Lung (tissue), 17 donors: ENCODE measurements at places on chromosomes 3 and 15.
A peak's percentile ranks its signal among the peaks of the same experiment; 100 is the strongest.

- DNase-seq: no peak
Observed at GRCh38 chr3:53062905-53063304, 17.0 kb upstream of the SFMBT1 start.

- no peak for DNase-seq
Observed at GRCh38 chr3:184058029-184058428, 5.2 kb downstream of the HTR3C start.

DNA sequence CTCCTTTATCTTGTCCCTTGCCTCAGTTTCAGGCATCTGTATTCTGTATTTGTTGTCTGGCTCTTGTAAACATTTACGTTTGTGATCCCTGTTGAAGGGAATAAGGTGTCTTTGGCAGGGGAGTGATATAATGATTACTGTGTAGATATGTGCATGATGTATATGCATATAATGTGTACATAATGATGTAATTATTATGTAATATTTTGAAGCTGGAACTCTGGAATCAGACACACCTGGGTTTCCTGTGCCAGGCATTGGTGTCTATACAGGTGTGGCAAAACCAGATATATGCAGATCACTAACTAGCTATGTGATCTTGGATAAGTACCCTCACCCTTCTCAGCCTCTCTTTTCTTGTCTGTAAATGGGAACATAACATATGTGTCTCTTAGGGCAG is 241.2 kb upstream of the FEZF2 start:
- no peak for DNase-seq

DNA sequence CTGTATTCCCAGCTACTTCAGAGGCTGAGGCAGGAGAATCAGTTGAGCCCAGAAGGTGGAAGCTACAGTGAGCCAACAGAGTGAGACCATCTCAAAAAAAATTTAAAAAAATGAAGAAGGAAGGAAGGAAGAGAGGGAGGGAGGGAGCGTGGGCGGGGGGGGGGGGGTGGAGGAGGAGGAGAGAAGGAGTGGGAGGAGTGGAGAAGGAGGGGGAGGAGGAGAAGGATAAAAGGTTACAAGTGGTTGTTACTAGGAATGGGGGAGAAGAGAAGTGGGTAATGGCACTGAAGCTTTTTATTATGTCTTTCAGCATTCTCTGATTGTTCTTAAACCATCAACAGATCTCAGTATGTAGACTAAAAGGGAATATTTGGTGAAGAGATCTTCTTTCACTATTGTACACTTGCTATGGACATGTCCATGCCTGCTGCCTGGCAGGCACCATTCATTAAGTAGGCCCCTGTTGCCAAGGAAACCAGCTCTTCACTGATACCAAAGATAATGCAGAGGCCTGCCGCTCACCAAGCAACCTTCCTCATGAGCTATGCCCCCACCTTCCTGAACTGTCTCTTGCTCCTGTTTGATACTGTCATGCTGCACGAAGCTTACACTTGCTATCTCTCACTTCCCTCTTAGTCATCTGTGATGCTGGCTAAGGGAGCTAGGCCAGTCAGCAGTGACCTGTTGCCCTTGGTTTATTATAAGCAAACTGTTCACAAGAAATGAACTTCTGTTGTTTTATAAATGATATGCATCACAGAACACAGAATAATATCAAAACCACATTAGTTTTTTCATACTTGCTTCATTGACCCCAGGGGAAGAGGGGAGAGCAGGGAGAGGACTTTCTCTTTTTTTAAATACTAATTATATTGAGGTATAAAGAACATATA is 23.1 kb downstream of the EPM2AIP1 start:
- peak; percentile 43 for DNase-seq

GRCh38 chr15:73685981-73686380 is 1.8 kb downstream of the CD276 start:
- DNase-seq: no peak

DNA sequence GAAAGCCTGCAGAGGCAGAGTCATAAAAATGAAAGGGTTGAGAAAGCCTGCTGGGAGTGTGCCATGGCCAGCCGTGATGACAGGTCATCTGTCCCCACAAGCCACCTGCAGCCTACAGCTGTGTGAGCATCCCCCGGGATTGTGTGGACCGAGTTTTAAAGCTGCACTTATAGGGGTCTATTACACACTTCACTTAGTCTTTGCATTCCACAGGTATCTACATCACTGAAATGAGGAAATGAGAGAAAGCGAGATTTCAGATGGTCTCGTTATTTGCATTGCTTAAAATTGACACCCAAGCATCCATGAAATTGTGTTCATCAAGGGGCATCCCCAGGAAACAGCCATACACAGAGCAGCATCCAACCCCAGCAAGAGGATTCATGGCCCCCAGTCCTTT is 137.6 kb upstream of the TRIM42 start:
- no peak for DNase-seq

- no peak for DNase-seq
Observed at GRCh38 chr3:120161902-120162301, 67.7 kb upstream of the GSK3B start.

DNA sequence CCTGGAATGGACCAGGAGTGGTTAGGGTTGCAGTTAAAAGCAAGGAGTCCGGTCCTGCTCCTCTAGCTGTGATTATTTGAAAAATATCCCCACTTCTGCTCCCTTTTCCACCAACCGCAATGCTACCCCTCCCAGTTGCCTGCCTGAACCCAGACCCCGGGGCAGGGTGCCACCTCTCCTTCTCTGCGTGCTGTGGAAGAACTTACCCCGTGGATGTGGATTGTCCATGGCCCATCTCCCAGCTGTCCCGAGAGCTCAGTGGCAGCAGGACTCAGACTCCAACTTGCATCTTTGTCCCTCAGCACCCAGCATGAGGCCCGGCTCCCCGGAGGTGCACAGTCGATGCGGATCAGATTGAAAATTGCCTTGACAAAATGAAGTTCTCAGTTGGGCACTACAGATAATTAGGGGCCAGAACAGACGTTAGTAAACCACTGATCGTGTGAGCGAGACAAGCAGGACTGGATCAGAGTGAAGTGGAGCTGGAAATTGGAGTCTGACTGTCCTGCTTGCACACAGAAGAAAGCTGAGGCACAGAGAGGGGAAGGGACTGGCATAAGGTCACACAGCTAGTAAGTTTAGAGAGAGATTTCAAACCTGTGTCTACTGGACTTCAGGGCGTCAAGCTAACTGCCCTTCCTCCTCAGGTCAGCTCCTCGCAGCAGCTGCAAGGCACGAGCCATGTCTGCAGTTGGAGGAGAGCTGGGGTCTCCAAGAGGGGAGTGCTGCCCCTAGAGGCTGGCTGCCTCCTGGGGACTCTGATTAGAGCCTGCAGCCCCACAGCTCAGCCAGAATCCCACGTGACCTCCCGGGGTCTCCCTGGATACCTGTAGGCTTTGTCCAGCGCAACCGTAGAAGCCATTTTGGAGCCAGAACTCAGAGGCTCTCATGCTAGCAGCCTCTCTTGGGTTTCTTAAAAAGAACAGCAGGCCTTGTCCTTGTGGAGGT is 14.7 kb downstream of the SLC6A1 start:
- DNase-seq: no peak

DNA sequence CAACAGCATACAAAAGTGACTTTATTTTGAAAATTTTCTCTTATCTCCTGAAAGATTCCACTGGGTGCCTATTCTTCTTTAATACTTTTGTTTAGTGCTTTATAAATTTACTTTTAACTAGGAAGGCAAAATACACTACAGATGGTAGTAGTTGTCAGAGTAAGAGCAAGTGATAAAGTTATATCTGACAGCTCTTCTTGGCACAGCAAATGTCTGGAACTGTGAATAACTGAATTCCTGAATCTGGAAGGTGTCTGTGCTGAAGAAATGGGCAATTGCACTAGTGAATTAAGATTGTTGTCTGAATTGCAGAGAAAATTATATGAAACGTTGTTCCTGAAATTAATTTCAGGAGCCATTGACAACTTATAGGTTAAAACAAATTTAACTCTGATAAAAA is 213.8 kb upstream of the CBLB start:
- DNase-seq: no peak

GRCh38 chr3:72738752-72739530 is 109.3 kb downstream of the SHQ1 start:
- DNase-seq: peak; percentile 71

GRCh38 chr3:127187316-127187715 is 5.6 kb upstream of the PRR23E start:
- no peak for DNase-seq

- no peak for DNase-seq
Observed at GRCh38 chr3:1527786-1528185, 435.0 kb downstream of the CNTN6 start.

GRCh38 chr15:77384589-77385359 is 35.1 kb downstream of the PEAK1 start:
- no peak for DNase-seq

- DNase-seq: no peak
Observed at GRCh38 chr15:64016257-64016656, 30.0 kb downstream of the DAPK2 start.

DNA sequence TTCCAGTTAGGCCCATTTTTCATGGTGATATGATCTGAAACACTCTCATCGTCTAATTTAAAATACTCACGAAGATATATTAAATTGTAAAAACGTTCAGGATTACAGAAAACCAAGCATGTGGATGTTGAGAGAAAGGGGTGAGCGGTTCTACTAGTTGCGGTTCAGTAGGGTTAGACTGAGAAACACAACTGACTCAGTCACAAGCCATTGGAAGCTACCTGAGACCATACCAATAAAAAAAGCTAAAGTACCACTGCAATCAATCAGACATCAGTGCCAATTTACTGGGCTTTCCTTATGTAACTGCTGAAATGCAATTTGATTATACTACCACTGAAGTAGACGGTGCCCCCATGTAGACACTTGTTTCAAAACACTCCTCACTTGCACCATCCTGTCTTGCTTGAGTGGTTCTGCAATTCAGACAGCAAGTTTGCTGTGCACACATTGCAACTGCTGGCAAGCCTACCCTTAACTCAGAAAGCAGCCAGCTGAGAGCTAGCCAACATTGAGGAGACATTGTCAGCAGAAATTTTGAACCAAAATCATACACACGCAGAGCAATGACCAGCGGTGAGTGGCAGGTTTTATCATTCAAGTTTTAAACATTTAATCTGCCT is 368.7 kb upstream of the ARHGEF26 start:
- peak; percentile 49 for DNase-seq

DNA sequence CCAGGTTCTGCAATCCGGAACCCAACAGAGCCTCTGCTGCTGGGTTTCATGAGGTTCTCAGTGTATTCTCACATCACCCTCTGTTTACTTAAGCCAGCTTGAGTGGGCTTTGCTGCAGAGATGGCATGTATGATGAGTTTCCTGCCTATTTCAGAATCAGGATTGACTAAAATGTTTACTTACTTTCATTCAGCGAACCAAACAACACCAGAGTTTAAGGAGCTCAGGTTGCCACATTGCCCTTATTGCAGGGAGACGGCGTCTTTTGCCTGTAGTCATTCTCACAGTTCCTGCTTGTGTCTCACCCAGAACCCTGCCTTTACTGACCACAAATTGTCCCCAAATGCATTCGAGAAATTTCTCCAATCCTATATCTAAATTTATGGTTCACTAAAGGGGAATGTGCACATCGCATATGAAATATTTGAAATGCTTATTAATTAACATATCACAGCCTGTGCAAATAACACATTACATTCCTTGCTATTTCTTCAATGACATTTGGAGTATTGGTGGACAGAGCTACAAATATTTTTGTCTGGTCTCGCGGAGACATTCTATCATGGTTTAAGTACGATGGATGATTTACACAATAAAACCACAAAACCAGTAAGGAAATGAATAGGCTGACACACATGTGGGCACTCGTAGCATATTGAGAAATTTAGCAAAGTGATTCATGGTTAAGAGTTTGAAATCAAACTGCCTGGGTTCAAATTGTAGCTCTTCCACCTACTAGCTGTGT is 377.2 kb upstream of the CFAP20DC start:
- DNase-seq: no peak

DNA sequence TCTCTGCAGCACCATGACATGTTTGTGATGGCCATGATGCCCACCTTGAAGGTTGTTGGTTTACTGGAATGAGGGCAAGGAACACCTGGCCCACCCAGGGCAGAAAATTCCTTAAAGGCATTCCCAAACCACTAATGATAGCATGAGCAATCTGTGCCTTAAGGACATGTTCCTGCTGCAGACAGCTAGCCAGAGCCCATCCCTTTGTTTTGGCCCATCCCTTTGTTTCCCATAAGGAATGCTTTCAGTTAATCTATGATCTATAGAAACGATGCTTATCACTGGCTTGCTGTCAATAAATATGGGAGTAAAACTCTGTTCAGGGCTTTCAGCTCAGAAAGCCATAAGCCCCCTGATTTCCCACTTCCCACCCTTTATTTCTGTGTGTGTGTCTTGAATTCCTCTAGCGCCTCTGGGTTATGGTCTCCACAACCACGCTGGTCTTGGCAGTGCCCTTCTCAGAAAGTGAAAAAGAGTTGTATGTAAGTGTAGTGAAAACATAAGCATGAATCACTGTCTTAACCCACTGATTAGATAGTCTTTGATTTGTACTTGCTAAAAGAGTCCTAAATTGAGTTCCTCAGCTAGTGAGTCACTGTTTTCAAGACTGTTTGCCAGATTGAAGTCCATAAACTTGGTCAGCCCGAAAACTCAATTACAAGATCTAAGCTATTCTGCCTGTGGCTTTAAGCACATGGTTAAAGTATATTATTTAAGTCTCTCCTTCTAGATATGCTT is 19.0 kb upstream of the CCR2 start:
- DNase-seq: peak; percentile 5

GRCh38 chr15:92571824-92572223 is 83.8 kb downstream of the FAM174B start:
- no peak for DNase-seq

DNA sequence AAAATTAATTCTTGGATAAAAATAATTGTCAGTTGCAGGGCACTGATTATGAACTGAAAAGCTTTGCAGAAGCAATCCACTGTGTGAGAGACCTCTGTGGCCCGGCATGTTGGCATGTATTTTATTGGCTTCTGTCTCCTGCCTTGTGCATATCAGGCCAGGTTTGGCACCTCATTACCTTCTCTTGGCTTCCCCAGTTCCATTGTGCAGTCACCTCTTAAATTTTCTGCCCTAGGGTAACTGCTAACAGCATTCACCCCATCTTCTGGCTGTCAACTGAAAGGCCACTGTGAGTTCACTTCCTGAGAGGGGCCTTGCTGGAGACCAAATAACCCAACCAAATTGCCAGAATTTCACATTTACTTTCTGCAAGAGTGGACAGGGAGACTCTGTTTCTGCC is 92.7 kb upstream of the RARB start:
- peak; percentile 58 for DNase-seq

- DNase-seq: no peak
Observed at GRCh38 chr3:40308725-40309417, 636 bp upstream of the EIF1B start.
